ENCODE measurements at places on chromosomes 6 and 20.

DNA sequence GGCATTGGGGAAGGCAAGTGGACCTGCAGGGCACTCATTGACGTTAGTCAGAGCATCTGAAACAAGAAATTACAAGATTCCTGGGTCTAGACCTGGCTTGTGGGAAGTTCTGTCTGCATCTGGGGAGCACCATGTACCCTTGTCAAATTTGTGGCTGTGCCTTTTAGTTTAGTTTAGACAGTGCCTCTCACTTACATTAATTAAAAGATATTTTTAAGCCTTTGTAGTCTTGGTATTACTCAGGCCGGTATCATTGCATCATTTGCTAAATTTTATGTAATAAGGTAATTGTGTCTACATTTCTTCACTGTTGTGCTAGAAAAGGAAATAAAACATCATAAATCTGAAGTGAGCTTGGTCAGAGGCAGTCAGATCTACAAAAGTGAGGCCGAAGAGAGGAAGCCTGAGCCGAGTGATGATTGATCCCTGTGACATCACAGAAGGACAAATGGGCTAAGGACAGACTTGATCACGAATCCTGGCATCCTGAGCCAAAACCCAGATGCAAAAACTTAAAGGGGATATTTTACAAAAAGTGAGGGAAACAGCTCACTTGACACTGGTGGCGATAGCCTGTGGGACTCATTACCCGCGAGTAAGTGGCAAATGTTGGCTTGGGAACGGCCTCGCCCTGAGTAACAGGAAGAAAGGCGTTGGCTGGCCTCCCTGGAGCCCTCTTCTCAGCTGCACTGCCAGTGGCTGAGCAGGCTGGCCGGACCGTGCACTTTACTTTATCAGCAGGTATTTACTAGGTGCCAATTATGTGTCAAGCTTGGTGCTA is 106.5 kb downstream of the TCP11 start:
- no peak for DNase-seq

- DNase-seq: no peak
Measured at GRCh38 chr6:36113049-36113448, 17.3 kb upstream of the MAPK13 start.

GRCh38 chr6:92684386-92684785 is 735.0 kb downstream of the EPHA7 start:
- DNase-seq: no peak

GRCh38 chr20:34337982-34338726 is 24.9 kb upstream of the ITCH start:
- no peak for DNase-seq

- DNase-seq: no peak
Measured at GRCh38 chr6:156600678-156601077, 176.5 kb upstream of the ARID1B start.

- DNase-seq: no peak
Measured at GRCh38 chr6:18101271-18101670, 21.2 kb downstream of the NHLRC1 start.

- peak; percentile 41 for DNase-seq
Measured at GRCh38 chr20:48769069-48769983, 58.5 kb downstream of the PREX1 start.

DNA sequence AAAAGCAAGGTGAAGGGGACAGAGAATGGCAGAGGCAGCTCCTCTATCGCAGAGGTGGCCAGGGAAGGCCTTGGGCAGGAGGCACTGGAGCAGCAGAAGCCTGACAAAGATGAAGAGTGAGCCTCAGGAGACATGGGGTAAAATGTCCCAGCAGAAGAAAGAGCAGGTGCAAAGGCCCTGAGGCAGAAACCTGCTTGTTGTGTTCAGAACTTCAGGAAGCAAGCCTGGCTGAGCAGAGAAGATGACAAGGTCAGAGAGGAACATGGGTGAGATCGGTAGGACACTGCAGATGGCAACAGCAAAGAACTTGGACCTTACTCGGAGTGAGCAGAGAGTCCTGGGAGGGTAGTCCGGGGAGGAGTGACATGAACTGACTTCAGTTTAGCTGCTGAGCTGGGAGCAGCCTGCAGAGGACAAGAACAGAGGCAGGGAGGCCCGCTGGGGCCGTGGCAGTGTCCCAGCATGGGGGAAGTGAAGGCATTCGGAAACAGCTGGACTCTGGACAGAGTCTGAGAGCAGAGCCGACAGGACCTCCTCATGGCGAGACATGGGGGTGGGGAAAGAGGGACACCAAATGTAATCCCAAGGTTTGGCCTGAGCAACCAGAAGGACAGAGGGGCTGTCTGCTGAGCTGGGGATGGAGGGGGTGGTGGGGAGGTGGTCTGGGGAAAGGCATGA is 106.3 kb downstream of the PREX1 start:
- DNase-seq: no peak

DNA sequence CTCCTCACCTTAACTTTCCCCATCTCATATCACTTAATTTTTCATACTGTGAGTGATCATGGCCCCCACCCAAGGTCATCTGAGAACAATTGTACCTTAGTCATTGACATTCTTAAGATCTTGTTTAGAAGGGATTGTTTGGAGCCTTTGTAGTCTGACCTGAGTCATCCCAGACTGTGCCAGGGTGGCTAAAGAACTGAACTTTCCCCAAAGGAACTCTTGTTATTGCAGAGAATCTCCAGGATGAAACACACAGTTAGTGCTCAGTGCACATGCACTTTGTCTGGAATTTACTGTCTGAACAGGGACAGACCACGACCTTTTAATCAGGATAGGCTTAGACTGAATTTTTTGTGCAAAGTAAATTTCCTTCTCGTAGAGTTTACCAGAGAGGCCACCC is 112.6 kb upstream of the CCN2 start:
- peak; percentile 97 for DNase-seq

- no peak for DNase-seq
Measured at GRCh38 chr6:156873654-156874380, 96.6 kb downstream of the ARID1B start.

- peak; percentile 94 for DNase-seq
Measured at GRCh38 chr6:169452117-169452868, 198.6 kb upstream of the THBS2 start.

- DNase-seq: no peak
Measured at GRCh38 chr6:114176726-114177125, 166.1 kb downstream of the HS3ST5 start.

DNA sequence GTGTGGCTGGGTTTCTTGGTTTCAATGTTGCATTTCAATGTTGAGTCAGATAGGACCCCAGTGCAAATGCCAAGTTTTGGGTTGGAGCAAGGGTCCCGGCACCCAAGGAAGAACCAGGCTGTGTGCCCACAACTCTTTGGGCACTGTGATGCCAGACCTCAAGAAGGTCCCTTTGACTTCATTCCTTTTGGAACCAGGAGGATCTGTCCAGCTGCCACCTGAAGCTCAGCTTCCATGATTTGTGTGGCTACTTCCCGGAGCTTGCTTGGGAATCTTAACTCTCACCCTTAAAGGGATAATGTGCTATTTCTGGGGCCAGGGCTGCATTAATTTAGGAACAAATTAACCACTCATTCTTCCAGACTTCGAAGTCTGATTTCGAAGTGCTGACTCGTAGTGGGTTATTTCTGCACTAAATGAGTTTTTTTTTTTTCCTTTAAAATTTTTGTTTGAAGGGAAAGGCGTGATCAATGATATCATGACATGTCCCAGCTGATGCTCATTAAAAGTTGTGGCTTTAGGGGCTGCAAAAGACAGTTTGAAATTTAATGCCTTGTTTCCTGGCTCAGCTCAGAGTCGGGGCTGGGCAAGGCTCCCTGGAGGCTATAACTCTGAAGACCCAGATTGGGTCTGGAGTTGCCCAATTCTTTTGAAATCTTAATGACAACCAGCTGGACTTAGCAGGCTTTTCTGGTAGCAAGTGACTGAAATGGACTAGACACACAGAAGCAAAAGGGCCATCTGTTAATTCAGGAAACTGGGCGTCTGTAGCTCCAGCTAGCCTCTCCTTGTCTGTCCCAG is 24.0 kb upstream of the PHACTR3 start:
- no peak for DNase-seq

- DNase-seq: no peak
Measured at GRCh38 chr6:163526346-163526745, 111.8 kb downstream of the QKI start.

GRCh38 chr6:29561091-29561490 is 1.6 kb upstream of the UBD start:
- no peak for DNase-seq

- no peak for DNase-seq
Measured at GRCh38 chr20:62928246-62928939, 2.1 kb upstream of the DIDO1 start.

DNA sequence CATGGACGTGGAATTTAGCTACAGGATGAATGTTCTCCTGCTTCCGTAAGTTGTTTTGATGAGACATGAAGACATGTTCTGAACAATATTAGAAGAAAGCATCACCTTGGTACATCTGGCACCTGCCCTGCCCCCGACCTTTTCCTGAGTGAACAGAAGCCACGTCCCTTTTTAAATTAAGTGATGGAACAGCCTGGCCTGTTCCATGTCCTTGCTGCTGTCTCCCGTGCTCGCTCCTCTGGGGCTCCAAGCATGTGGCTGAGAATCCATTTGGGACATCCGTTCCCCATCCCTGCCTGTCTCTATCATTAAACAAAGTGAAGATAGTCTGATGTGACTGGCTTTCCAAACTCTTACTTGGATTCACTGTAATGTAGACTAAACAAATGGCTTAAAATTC is 36.4 kb downstream of the ERMARD start:
- no peak for DNase-seq

DNA sequence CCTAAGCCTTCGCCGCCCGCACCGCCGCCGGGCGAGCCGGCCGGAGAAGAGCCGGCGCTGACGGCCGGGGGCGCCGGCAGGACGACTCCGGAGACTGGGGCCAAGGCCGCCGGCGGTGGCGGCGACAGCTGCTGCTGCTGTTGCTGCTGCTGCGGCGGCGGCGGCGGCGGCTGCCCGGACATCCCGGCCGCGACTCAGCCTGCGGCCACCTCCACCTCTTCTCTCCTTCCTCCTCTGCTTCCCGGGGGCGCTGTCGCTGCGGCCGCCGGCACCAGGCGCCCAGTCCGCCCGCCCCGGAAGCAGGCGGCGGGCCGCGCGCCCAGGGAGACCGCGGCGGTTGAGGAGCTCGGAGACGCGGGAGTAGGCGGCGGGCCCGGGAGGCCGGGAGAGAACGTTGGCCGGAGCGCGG is 307 bp downstream of the RANBP9 start:
- no peak for DNase-seq

- DNase-seq: no peak
Measured at GRCh38 chr6:20802596-20802995, 268.3 kb downstream of the CDKAL1 start.

GRCh38 chr6:105263685-105264610 is 84.1 kb upstream of the POPDC3 start:
- DNase-seq: no peak

DNA sequence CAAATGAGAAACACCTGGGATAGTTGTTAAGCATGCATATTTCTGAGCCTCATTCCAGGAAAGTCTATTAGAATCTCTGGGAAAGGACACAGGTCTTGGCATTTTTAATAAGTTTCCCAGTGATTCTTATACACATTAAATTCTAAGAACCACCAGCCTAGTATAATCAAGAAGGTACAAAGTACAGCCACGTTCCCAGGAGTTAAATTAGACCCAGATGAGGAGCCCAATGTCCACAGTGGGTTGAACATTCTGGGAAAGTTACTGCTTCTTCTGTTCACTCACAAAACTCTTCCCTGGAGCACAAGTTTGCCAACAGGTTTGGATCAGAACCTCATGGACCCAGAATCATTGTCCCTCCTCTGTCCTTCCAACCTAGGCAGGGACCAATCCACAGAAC is 90.4 kb downstream of the RCAN2 start:
- no peak for DNase-seq

- DNase-seq: no peak
Measured at GRCh38 chr6:158599635-158600034, 39.7 kb downstream of the TMEM181 start.

GRCh38 chr6:133947302-133947900 is 5.6 kb upstream of the TBPL1 start:
- no peak for DNase-seq

- DNase-seq: no peak
Measured at GRCh38 chr20:38961530-38962043, 557 bp upstream of the DHX35 start.

GRCh38 chr6:38804358-38804757 is 89.2 kb downstream of the DNAH8 start:
- DNase-seq: no peak
